Stomach (tissue), 19 donors: ENCODE measurements at places on chromosomes 11 and 22. TPM values are rescaled to one million over a fixed set of nuclear protein-coding genes. Genes with fewer than 3 reads are reported as not detected.

- no peak for DNase-seq
These were observed 13.4 kb upstream of the SEPTIN5 start for GRCh38 chr22:19700790-19701419.

DNA sequence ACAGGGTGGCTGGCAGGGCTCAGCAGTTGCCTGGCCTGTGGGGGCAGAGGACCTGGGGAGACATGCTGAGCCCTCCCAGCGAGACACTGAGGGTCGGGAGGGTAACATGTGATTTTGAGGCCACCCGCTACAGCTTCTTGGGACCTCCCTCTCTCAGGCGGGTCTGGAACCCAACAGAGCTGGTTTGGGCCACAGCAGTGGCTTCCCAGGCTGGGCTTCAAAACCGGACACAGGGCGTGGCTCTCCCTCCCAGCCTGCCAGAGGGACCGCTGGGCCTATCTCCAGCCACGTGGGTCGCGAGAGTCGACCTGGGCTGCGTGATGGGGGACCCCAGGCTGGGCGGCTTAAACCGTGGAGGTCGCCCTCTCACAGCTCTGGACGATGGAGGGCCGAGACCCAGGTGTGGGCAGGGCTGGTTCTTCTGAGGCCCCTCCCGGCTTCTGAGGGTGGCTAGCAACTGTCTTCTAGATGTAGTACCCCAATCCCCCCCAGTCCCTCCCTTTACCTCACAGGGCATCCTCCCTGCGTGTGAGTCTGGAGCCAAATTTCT, 91.7 kb downstream of the KCNQ1 start:
- DNase-seq = no peak

CNIH2 gene
- not detected for total RNA-seq

DNA sequence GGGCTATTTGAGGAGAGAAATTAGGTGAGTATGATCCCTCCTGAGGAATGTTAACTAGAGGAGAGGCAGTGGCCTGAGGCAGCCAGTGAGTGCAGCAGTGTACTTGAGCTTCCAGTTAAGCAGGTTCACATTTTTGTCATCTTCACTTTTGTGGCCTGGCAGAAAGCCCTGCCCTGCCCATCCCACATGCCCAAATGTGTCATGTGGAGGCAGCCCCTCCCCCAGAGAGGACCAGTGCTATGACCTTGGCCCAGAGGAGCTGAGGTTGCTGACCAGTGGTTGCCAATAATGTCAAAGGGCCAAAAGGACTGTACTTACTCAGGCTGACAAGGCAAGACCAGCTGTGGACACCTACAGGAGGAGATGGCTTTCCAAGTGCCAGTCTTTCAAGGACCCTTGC, 17.6 kb upstream of the GRK2 start:
- DNase-seq = peak; percentile 58

DNA sequence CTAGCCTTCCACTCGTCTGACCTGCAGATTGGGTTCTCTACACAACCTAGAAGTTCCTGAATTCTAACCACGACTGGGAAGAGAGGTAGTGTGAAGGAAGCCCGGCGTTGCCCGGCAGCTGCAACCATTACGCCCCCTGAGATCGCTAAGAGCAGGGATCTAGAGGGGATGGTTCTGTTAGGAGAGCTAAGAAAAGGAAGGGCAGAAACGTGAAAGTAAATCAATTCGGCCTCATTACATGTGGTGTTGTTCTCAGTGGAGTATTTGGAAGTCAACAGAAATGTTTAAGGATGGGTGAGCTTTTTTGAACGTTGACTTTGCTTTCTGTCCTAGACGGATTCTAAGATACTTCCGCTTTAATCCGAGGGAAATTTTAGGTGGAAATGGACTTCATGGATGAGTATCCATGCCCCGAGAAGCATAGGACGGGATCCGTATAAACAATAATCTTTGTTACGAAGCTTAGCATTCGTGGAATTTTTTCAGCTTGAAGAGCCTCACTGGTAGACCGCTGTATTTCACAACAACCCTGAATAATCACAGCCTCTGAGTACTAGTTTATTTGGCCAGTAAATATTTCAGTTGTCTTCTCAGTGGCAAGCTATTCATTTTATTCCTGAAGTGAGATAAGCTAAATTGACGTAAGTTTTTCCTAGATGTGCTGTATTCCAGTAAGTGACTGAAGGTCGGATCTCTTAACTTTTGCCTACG, 629 bp downstream of the ATP5MG start:
- DNase-seq = no peak
